ENCODE measurements at places on chromosomes 7 and 10.

DNA sequence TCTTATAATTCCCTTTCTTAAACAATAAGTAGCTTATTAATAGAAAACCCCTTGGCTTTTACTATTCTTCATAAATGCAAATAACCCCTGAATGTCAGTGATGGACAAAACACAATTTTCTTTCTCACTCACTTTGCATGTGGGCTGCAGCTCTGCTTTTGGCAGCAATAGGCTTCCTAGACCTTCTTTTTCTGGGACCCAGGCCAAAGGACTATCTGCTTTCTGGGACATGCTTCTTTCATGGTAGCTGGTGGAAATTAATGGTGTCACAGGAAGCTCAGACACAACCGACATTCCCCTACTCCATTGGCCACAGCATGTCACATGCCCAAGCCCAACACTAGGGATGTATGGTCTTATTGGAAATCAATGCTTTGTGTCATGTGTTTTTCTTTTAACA, 134.3 kb upstream of the MDFIC start:
- ATAC-seq, result no peak

DNA sequence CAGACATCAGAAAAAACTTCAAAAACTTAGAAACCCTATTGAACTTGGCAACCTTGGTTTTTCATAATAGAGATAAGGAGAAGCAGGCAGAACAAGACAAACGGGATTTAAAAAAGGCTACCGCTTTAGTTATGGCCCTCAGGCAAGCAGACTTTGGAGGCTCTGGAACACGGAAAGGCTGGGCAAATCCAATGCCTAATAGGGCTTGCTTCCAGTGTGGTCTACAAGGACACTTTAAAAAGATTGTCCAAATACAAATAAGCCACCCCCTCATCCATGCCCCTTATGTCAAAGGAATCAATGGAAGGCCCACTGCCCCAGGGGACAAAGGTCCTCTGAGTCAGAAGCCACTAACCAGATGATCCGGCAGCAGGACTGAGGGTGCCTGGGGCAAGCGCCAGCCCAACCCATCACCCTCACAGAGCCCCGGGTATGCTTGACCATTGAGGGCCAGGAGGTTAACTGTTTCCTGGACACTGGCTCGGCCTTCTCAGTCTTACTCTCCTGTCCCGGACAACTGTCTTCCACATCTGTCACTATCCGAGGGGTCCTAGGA, 115.3 kb downstream of the NRCAM start:
- no peak for ATAC-seq

- ATAC-seq, result no peak
Observed at GRCh38 chr7:44574287-44574872, 672 bp upstream of the DDX56 start.

- ATAC-seq, result peak; percentile 95
Observed at GRCh38 chr7:74183653-74184450, 9.7 kb downstream of the EIF4H start.

DNA sequence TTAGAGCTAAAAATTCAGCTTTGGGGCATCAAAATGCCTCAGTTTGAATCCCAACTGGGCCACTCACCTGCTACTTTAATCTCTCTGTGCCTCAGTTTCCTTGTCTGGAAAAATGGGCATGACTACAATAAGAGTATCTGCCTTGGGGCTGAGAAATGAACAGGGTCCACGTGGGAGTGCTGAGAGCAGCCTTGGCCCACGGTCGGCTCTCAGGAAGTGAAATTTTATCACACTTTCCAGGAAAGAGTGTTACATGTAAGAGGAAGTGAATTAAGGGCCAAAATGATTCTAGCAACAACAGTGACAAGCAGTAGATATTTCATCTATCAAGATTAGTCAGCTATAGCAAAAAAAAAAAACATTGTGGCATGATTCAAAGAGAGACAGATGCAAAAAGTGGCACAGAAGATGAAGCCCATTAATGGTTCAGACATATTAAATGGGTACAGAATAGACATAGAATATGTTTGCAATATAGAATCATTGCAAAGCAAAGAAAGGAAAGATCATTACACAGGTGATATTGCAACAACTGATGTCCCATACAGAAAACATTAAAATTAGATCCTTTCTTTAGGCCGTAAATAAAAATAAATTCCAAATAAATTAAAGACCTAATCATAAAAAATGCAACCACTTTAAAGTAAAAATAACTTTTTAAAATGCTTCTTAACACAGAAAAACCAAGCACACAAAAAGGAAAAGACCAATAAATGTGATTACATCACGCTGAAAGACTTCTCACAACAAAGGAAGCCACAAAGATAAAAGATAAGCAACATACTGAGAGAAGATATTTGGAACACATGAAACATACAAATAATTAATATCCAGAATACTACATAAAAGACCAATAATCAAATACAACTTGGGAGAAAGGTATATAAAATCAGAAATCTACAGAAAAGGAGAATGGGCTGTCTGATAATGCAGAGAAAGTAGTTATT, 4.3 kb downstream of the TMEM273 start:
- peak; percentile 49 for ATAC-seq

DNA sequence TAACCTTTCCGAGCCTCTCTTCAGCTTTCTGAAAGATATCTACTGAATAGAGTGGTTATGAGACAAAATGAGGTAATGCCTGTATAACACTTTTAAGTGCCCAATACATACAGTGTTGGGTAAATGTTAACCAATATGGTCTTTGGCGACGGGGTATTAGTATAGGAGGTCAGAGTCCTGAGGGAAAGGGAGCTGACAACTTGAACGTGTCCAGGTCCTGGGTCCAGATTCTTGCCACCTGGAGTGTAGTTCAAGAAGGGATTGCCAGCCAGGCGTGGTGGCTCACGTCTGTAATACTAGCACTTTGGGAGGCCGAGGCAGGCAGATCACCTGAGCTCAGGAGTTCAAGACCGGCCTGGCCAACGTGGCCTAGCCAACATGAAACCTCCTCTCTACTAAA, 76.0 kb downstream of the ZFAND4 start:
- no peak for ATAC-seq

- ATAC-seq, result no peak
Observed at GRCh38 chr10:75197906-75198305, 12.7 kb upstream of the VDAC2 start.

DNA sequence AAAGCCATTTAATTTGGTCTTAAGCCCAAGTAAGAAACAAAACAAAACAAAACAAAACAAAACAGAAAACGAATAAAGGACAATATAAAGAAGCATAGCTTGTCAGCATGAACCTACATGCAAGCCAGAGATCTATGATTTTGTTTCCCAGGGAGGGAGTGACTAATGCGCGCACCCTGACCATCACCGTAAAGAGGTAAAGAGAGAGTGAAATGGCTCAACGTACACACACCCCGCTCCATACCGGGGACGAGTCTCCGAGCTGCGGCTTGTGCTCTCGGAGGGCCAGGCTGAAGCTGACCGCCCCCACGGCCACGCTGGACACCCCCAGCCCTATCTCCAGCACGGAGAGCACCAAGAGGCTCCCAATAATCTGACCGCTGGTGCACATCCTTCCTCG, 1.1 kb downstream of the TMEM196 start:
- ATAC-seq, result no peak

GRCh38 chr7:103905997-103906396, 83.5 kb downstream of the RELN start:
- no peak for ATAC-seq

DNA sequence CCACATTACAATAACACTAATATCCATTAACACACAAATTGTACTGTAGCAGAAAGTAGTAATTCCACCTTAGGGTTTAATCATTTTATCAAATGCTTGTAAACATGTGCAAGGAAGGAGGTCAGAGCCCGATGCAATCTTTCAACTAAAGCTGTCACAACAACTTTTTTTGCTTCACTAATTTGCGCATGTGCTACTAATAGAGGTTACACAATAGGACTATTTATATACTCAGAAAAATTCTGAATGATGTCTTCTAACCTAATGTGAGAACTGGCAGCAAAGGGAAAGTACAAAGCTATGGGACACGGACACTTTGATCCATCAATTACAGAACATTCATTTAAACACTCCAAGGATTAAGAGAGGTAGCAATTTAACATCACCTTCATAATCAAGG, 244.4 kb downstream of the CHCHD3 start:
- no peak for ATAC-seq

DNA sequence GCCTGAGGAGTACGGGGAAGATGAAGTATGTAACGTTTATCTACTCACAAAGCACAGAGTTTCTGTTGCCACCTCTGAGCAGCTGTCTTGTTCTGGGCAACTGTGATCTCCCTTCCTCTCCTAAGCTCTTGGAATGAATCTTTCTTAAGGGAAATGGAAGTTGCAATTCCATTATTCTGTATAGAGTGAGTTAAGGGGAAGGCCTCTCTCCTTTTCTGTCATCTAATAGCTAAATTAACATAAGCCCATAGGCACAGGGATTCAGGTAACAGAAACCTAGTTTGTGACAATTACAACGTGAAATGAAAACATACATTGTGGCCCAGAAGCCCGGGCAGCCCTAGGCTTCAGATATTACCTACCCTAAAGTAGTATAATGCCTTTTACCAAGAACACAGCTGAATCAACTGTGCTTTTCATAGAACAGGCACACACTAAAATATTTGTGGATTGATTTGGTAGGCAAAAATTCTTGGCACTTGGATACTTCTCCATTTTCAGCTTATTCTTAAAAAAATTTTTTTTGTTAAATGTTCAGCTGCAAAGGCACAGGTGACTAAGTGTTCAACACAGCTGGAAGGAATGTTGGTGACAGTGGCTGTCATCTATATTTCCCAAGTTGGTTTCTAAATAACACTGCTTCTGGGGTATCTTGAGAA, 3.8 kb upstream of the PDCD4 start:
- ATAC-seq, result no peak

GRCh38 chr10:133115976-133116375, 28.3 kb downstream of the ADGRA1 start:
- no peak for ATAC-seq

- ATAC-seq, result no peak
Observed at GRCh38 chr7:46206476-46207060, 285.5 kb upstream of the IGFBP3 start.

- no peak for ATAC-seq
Observed at GRCh38 chr7:20653636-20654035, 38.2 kb downstream of the ABCB5 start.
